Activated T-helper 1 cell treated with anti-CD3 and anti-CD28 coated beads, Interleukin-12 subunit alpha, Interleukin-12 subunit beta, Interleukin-2, Interleukin-4 antibody, amounts not matched to agents 30 ng/mL and 10 ng/mL and 1 ng/mL, durations not matched to agents 14 hours and 24 hours and 36 hours (primary cell): ENCODE measurements at places on chromosomes 1 and 21. TPM values are rescaled to one million over a fixed set of nuclear protein-coding genes. Genes with fewer than 3 reads are reported as not detected.

GRCh38 chr1:163922743-163923201, 601.0 kb downstream of the NUF2 start:
- no peak for DNase-seq

The GIPC2 gene
- 0.05 TPM in 1 of 2 replicates, not detected in the other for total RNA-seq

The FOXD2 gene
- 0.17 and 0.21 TPM in 2 replicates for total RNA-seq

GRCh38 chr1:1406101-1406820, 832 bp downstream of the MRPL20 start:
- no peak for DNase-seq

DNA sequence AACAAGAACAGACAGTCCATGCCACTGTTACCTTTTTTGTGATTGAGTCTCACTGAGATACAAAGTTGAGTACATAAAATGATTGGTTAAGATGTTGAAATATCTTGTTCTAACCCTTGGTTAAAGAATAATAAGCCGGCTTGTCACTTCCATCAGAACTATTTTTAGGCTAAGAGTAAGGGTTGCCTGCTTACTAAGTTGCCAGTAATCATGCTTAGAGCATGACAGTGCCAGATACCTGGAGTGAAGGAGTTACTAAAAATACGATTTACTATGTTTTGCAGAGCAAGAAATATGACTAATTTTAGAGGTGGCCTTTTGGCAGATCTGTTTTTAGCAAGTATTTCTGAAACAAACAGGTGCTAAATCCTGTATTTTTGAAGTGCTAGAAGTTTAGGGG, 6.0 kb downstream of the HUNK start:
- DNase-seq: no peak

DNA sequence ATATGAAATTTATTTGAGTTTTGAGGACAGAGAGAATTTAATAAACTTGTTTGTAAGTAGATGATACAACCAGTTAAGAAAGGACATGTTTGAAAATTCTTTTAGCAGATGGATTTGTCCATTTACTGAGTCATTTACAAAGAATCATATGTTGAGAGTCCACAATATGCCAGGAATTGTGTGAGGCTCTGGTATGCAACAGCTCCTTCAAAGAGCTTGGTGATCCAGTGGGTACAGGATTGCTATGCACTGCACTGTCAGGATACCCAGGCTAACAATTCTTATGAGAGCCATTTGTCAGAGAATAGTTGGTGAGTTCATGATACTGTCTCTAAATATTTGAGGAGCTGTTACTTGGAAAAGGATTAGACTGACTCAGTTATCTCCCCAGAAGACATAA, 11.0 kb downstream of the DNM3 start:
- no peak for DNase-seq

GRCh38 chr1:230416430-230416829, 9.7 kb downstream of the PGBD5 start:
- DNase-seq: no peak

The FALEC gene
- not detected in 2 replicates for total RNA-seq

The SPRR2B gene
- not detected in 2 replicates for total RNA-seq

The TNNT2 gene
- total RNA-seq: not detected in 2 replicates

The CLDN14 gene
- not detected in 2 replicates for total RNA-seq

GRCh38 chr21:44365967-44366585, 12.7 kb downstream of the TRPM2 start:
- no peak for DNase-seq

- DNase-seq: peak; percentile 2
Measured at GRCh38 chr1:9942399-9942938, 722 bp downstream of the LZIC start.

The RAB3B gene
- total RNA-seq: 0.05 TPM in 2 replicates

DNA sequence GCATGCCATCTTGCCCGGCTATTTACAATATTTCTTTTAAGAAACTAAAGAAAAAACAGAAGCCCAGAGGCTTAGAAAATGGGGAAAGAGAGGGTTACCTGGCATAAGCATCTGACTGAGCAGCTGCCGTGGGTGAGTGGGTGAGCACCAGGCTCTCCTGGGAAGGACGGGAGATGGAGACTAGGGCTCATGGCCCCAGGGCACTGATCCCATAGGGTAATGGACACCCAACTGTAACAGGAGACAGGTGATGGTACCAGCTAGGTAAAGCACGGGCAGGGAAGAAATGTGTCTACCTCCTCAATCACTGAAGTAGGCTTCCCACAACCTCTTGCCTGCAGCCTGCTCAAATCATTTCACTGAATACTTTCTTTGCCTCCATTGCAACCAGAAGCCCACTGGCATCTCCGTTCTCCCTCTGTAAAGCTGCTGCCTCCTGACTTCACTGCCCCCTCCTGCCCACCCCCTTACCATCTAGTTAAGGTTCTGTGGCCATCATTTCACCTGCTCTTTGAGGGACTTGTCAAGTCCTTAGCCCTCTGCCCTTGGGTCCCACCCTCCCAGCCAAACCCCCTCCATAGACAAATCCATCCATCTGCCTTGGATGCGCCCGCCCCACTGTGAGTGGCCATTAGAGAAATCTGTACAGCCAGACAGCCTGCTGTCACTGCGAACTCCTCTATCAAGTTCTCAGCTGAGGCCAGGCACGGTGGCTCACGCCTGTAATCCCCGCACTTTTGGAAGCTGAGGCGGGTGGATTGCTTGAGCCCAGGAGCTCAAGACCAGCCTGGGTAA, 6.2 kb downstream of the TMEM125 start:
- DNase-seq: no peak

The CAMTA1 gene
- 57.2 and 63.7 TPM in 2 replicates for total RNA-seq

GRCh38 chr1:24388331-24388885, 25.2 kb downstream of the STPG1 start:
- DNase-seq: no peak

GRCh38 chr1:184034761-184035379, 2.7 kb downstream of the COLGALT2 start:
- no peak for DNase-seq

DNA sequence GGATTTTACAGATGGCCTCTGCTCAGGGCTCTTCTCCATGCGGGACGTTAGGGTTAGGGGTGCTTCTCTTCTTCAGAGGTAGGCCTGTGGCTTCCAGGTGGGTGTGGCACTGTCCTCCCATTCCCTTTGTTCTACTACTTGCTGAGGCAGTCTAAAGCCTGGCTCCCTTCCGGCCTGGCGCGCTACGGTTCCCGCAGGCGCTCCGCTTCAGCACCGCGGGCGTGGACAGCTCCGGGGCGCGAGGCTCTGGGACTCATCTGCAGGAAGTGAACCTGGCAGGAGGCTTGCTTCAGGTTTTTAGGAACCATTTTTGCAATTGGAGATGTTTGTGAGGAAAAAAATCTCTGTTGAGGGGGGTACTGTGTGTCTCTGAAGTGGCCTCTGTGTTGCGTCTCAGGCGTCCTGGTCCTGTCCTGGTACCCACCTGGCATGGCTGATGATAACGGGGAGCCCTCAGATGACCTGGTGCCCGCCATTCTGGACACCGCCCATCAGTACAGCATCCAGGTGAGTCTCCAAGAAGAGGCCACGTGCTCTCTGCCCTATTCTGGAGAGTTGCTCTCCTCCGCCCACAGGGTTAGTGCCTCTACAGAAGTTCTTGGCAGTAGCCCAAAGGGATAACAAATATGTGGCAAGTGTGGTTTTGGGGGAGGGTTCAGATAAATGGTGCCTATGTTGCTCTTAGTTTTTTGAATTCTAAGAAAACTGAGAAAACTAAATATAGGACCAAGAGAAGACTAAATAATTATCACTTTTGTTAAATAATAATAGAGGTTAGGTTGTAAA, 1.9 kb downstream of the MANEAL start:
- DNase-seq: peak; percentile 51

GRCh38 chr1:22699681-22700520, 10.7 kb upstream of the EPHB2 start:
- DNase-seq: no peak

The AMY1B gene
- not detected in 2 replicates for total RNA-seq

- DNase-seq: no peak
Measured at GRCh38 chr1:41122851-41123518, 101.5 kb upstream of the SLFNL1 start.

DNA sequence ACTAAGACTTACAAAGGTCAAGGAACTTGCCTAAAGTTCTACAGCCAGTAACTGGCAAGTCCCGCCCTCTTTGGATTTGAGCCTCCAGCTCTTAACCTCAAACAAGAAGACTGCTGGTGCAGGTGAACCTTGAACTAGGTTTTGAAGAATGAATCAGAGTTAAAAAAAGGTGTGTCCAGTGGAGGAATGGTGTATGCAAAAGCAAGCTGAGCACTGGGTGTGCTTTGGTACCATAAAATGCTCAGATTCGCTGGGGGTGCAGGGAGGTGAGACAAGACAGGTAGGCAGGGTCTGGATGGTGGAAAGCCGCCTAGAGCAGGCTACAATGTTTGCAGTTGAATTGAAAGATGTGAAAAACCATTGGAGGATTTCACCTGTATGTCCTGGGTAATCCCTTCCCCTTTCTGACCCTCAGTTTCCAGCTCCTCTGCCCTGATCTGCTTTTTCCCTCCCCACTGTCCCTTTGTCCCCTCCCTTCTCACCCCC, 39.8 kb downstream of the FOXD2 start:
- DNase-seq: no peak

DNA sequence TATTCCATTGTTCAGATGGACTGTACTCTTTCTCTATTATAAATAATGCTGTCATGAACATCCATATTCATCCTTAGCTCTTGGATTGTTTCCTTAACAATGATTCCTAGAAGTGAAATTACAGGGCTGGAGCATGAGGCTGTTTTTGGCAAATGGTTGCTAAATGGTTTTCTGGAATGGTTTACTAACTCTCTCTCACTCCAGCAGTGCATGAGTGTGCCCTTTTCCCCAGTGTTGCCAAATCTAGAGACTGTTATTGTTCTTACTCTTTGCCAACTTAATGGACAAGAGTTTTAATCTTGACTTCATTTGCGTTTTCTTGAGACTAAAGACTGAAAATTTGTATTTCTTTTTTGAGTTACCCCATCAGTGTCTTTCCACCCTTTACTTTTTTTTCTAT, 113.0 kb downstream of the PAPPA2 start:
- DNase-seq: no peak

DNA sequence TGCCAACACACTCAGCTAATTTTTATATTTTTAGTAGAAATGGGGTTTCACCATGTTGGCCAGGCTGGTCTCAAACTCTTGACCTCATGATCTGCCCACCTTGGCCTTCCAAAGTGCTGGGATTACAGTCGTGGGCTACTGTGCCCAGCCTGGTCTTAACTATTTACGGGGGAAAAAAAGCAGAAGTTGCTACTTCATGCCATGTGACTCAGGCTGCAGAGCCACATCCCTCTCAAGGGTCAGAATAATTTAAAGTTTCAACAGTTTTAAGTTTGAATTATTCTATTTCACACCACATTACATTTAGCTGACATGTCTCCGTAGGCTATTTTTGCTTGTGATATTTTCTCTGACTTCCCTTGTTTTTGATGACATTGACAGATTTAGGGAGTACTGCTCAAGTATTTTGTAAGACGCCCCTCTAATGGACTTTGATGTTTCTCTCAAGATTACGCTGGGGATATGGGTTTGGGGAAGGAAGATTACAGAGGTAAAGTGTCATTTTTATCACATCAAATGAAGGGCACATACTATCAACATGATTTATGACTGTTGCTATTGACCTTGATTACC, 14.6 kb upstream of the AGBL4 start:
- no peak for DNase-seq

The UBL4B gene
- not detected in 2 replicates for total RNA-seq

The SLC50A1 gene
- 45.7 and 47.7 TPM in 2 replicates for total RNA-seq

DNA sequence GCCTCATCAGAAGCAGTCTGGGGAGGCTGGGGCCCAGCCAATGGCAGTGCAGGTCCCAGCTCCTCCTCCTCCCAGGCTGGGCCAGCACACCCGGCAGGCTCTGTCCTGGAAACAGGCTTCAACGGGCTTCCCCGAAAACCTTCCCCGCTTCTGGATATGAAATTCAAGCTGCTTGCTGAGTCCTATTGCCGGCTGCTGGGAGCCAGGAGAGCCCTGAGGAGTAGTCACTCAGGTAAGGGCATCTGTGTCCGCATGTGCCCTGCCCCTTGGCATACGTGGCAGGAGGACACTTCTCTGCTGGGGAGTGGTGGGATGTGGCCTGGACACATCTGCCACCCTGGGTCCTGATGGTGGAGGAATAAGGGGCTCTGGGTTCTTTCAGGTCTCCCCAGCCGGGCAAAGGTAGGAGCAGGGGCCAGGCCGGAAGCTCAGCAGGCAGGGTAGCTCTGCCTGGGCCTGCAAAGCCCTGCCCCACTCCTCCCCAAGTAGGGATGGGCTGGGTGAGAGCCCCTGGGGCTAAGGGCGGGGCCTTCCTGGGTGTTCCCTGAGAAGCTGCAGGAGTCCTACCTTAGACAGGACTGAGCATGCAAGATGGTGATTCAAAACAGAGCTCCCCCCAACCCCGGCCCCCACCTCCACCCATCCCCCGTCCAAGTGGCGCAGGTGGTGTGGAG, at the start of gene GJB5:
GJB5 (plus strand) TSS at position 84 of the 674 bp plus-strand sequence. CDS start 2,284 bp downstream, outside the sequence.
- no peak for DNase-seq

GRCh38 chr1:147600119-147601111, 59.1 kb downstream of the BCL9 start:
- no peak for DNase-seq
